AG04450 (cell line): ENCODE measurements at places on chromosomes 6 and 20. TPM values are rescaled to one million over a fixed set of nuclear protein-coding genes. Genes with fewer than 3 reads are reported as not detected.

Gene TMEM74B
- polyA plus RNA-seq, result not detected in 2 replicates

Gene MEP1A
- not detected in 2 replicates for polyA plus RNA-seq

Gene SRC
- polyA plus RNA-seq, result 13.9 and 19.1 TPM in 2 replicates

Gene GDAP1L1
- not detected in 2 replicates for polyA plus RNA-seq

Gene HDGFL1
- not detected in 2 replicates for polyA plus RNA-seq

Gene CCM2L
- not detected in 2 replicates for polyA plus RNA-seq

Gene TTK
- polyA plus RNA-seq, result 5.1 and 8.0 TPM in 2 replicates

Gene DEFB132
- polyA plus RNA-seq, result not detected in 2 replicates

Gene HLA-G
- polyA plus RNA-seq, result not detected in 2 replicates

Gene C6orf15
- polyA plus RNA-seq, result not detected in 2 replicates

Gene LAMA2
- 33.0 TPM in 2 replicates for polyA plus RNA-seq

Gene TOMM6
- 165 and 192 TPM in 2 replicates for polyA plus RNA-seq

Gene SLC32A1
- not detected in 2 replicates for polyA plus RNA-seq

Gene PET117
- polyA plus RNA-seq, result 9.5 and 12.1 TPM in 2 replicates

Gene SYNDIG1
- polyA plus RNA-seq, result not detected in 2 replicates

Gene KHDC1L
- polyA plus RNA-seq, result 0.22 and 0.27 TPM in 2 replicates

Gene PAK5
- polyA plus RNA-seq, result not detected in 2 replicates

Gene SULF2
- 0.73 and 1.5 TPM in 2 replicates for polyA plus RNA-seq

Gene ADGRG6
- polyA plus RNA-seq, result 11.7 and 16.2 TPM in 2 replicates

Gene TP53TG5
- not detected in 2 replicates for polyA plus RNA-seq

Gene STX11
- 0.16 and 0.17 TPM in 2 replicates for polyA plus RNA-seq

Gene BTN1A1
- 0.04 TPM in 1 of 2 replicates, not detected in the other for polyA plus RNA-seq

Gene EPHA7
- polyA plus RNA-seq, result not detected in 2 replicates

Gene EEF1A2
- polyA plus RNA-seq, result 0.94 and 0.99 TPM in 2 replicates

Gene SUPT3H
- polyA plus RNA-seq, result 6.0 and 8.7 TPM in 2 replicates

Gene FARS2
- polyA plus RNA-seq, result 14.0 and 14.8 TPM in 2 replicates

Gene KCTD20
- 77.1 and 93.3 TPM in 2 replicates for polyA plus RNA-seq

Gene ARFGEF3
- polyA plus RNA-seq, result 0.02 and 0.04 TPM in 2 replicates

Gene SMPDL3A
- polyA plus RNA-seq, result 84.4 and 105 TPM in 2 replicates

Gene RIPPLY2
- polyA plus RNA-seq, result not detected in 2 replicates

Gene KIFC1
- polyA plus RNA-seq, result 10.2 TPM in 2 replicates

Gene CSTF1
- polyA plus RNA-seq, result 70.9 and 74.4 TPM in 2 replicates

Gene MMP24
- polyA plus RNA-seq, result 0.40 and 0.45 TPM in 2 replicates

Gene SLC26A8
- not detected in 2 replicates for polyA plus RNA-seq

Gene MOG
- not detected in 2 replicates for polyA plus RNA-seq

Gene LY6G6F
- polyA plus RNA-seq, result not detected in 2 replicates

Gene OR2J3
- not detected in 2 replicates for polyA plus RNA-seq

Gene TBX18
- 0.42 and 0.69 TPM in 2 replicates for polyA plus RNA-seq

Gene XKR7
- polyA plus RNA-seq, result not detected in 2 replicates

Gene SIRT5
- polyA plus RNA-seq, result 5.3 and 5.4 TPM in 2 replicates

Gene FOXC1
- 3.0 and 3.7 TPM in 2 replicates for polyA plus RNA-seq

Gene KIAA1755
- polyA plus RNA-seq, result 2.9 and 3.5 TPM in 2 replicates

Gene TNFRSF6B
- 2.5 and 5.2 TPM in 2 replicates for polyA plus RNA-seq

Gene GRM1
- polyA plus RNA-seq, result 0.01 TPM in 2 replicates

Gene COL21A1
- polyA plus RNA-seq, result 0.35 and 0.40 TPM in 2 replicates

Gene ZC2HC1B
- polyA plus RNA-seq, result not detected in 2 replicates

Gene CASS4
- 36.8 and 41.0 TPM in 2 replicates for polyA plus RNA-seq

Gene KCNK5
- not detected in 2 replicates for polyA plus RNA-seq

Gene EYA2
- 4.0 and 5.1 TPM in 2 replicates for polyA plus RNA-seq
